ENCODE measurements at places on chromosomes 5 and 9.

GRCh38 chr5:14077501-14077900 lies 65.6 kb upstream of the TRIO start:
- DNase-seq, result no peak

DNA sequence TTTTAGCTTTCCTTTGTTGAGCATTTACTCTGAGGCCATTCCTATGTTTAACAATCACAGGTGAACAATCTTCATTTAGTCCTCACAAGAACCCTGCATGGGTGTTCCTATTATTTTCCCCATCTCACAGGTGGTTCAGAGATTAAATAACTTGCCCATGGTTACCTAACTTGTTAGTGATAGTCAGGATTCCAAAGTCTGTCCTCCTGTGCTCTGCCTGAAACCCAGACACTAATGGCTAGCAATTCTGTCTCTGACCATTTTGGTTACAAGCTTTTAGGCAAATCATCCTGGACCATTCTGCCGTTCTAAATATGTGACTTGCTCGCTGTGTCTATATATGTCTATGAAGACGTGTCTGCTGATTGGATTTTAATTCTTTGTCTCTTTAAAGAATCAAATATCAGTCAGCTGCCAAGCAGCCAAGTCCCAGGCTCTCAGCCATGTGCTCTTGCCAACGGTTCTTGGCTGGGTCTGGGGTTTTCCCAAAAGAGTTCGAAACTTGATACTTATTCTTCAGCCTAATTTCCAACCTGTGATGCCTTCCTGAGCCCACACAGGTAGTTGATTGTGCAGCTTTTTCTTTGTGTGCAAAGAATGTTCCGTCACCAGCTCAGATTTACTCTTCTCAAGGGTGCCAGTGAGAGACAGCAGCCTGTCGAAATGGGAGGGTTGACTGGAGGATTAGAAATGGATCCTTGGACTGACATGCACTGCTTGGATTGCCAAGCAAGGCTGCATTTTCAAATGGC lies 121.7 kb downstream of the NREP start:
- DNase-seq, result peak; percentile 3

DNA sequence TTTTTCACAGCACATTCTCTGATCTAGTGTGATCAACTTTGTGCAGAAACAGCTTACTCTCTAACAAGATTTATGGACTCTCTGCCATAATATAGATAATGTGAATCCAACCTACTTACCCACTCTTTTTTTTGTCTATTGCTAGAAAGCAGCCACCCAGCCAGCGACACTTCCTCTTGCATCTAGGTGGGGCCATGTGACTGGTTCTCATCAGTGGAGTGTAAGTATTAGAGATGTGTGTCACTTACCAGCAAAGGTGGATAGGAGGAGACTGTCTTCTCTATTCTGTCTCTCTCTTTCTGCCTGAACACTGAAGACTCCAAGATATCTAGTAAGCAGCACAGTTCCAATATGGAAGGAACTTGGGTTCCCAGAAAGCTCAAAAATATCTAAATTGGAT lies 174.8 kb downstream of the MCTP1 start:
- DNase-seq, result no peak

- DNase-seq, result no peak
Observed at GRCh38 chr5:41369799-41370198, 140.6 kb downstream of the PLCXD3 start.

- DNase-seq, result peak; percentile 86
Observed at GRCh38 chr5:43772764-43773477, 169.9 kb downstream of the NNT start.

- no peak for DNase-seq
Observed at GRCh38 chr5:153793699-153794098, 245.0 kb downstream of the FAM114A2 start.

DNA sequence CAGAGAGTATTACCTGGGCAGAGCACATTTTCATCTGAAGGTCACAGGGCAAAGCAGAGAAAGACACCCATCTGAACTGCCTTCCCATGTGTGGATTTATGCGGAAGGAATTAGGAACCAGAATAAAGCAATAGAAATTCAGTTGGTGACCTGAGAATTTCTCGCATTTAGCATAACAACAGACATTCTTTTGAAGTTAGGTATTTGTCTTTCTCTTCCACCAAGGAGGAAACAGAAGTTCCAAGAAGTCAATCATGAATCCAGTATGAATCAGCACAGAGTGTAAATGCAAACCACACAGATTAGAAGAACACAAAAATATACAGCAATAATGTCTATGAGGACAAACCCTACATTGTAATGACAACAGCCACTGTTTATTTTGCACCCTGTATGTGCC lies 515.2 kb upstream of the BRINP1 start:
- DNase-seq, result no peak

GRCh38 chr5:98314292-98314691 lies 459.2 kb upstream of the RGMB start:
- DNase-seq, result peak; percentile 93

DNA sequence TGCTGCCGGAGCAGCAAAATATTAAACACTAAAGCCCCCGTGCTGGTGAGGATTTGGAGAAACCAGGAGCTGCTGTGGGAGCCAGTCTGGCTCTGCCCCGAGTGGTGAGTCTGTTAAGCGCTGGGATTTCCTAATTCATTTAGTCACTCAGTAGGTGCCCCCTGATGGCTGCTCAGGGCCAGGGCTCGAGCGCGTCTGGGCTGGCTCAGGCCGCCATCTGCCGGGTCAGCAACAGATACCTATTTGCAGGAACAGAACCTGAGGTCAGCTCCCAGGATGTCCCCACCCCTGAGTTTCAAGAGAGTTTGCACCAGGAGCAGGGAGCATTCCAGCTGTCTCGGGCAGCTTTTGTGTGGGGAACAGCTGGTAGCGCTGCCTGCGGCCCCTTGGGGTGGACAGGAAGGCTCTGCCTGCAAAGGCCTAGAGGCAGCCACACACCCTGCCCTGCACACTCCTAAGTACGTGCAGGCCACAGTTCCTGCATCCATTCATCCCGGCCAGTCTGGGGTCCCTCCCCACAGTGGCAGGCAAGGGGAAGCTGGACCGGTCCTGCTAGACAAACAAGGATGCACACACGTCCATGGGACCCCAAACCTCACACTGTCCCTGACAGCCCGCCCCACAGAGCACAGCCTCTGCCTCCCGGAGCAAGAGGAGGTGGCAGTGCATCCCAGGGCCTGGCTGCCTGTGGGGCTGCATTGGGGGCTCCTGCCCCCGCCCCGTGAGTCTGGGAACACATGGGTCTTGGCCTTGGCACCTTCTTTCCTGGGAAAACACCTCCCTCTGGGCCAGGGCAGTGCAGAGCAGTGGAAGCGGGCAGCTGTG lies 83.7 kb downstream of the ADAMTS2 start:
- peak; percentile 54 for DNase-seq

DNA sequence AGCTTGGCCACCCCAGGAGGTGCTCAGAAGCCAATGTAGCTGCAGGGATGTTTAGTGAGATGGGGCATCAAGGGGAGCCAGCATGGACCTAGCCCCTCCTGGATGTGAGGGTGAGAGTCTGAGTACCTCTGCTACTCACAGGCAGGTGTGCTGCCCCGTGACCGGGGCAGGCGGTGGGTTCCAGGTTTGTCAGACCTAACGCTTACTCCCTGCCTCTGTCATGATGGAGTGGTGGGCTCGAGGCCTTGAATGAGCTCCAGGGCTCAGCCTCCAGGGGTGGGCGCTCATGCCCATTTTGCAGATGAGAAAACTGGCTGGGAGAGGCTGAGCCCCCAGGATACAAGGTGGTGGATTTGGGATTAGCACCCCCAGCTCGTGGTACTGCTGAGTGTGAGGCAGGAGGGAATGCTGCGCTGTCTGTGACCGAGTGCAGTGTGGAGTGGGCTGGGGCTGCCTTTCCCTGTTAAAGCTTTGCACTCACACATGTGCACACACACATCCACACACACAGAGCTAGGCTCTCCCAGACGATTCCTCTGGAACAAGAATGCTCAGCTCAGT lies 1.5 kb downstream of the RXRA start:
- DNase-seq, result no peak

GRCh38 chr5:52743970-52744369 lies 43.7 kb upstream of the ITGA1 start:
- DNase-seq, result peak; percentile 59

- no peak for DNase-seq
Observed at GRCh38 chr9:30661925-30662324, 1722.5 kb upstream of the ACO1 start.

DNA sequence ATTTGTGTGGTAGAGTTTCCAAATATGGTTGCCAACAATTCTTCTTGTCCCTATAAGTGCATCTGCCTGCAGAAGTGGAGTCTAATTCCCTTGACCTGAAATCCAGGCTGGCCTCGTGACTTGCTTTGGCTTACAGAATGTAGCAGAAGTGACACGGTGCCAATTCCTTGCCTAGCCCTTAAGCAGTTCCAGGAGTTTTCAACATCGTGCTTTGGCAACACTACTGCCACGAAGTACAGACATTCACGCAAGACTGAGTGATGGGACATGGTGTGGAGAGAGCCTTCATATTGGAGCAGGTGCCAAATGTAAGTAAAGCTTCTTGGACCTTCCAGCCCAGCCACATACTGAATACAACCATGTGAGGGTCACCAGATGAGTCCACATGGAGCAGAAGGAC lies 92.9 kb upstream of the NEK6 start:
- peak; percentile 56 for DNase-seq

- DNase-seq, result no peak
Observed at GRCh38 chr9:89428901-89429890, 68.7 kb downstream of the SEMA4D start.

DNA sequence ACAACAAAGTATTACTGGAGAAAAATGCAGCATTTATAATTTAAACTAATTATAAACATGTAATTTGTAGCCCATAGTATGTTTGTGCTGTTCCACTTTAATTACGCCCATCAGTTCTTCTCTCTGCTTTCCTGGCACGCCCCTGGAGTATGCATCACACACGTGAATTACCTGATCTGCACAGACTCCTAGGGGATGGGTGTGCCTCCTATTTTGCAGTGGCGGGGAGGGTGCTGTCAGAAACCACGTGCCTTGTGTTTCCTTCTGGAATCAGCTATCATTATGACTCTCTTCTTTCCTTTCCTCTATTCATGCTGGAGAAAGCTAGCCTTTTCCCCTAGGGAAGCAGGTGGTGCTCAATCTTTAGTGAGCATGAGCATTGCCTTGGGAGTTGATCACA lies 43.3 kb downstream of the RPS23 start:
- DNase-seq, result no peak

- DNase-seq, result no peak
Observed at GRCh38 chr5:167849874-167850273, 441.6 kb upstream of the WWC1 start.

DNA sequence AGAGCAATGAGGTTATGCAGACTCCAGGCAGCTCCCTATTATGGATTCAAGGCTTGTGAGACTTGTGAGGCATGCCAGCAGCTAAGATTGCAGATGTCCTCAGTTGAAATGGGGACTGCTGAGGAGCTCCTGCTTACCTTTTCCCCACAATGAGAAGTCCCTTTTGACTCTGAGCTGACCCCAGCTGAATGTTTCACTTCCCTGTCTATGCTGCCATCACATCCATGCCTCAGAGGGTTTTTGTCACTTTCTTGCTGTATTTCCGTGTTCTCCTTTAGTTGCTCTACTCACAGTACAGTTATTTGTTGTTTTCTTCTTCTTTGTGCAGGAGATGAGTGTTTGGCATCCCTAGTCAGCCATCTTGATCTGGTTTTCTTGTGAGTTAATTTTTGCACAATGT lies 18.8 kb upstream of the OR2S2 start:
- no peak for DNase-seq

DNA sequence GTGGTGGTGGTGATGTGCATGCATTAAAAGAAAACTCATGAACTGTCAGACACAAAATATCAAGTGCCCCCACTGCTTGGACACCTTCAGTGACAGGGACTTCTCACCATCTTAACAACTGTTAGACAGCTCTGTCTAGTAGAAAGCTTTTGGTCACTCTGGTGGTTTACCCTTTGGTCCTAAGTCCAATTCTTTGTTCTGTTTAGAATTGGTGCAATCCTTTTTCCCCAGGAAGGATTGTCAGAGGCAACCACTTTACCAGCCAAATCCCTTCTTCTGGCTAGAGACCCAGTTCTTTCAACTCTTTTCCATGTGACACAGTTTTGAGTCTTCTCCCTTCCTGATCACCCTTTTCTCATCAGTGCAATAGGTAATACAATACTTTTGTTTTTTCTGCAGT lies 140.2 kb downstream of the SEC61B start:
- no peak for DNase-seq

DNA sequence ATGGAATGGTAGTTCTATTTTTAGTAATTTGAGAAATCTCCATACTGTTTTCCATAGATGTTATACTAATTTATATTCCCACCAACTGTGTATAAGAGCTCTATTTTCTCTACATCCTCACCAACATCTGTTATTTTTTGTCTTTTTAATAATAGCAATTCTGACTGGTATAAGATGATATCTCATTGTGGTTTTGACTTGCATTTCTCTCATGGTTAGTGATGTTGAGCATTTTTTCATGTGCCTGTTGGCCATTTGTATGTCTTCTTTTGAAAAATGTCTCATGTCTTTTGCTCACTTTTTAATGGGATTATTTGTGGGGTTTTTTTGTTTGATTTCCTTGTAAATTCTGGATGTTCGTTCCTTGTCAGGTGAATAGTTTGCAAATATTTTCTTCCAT lies 154.4 kb downstream of the ZSWIM6 start:
- DNase-seq, result no peak

DNA sequence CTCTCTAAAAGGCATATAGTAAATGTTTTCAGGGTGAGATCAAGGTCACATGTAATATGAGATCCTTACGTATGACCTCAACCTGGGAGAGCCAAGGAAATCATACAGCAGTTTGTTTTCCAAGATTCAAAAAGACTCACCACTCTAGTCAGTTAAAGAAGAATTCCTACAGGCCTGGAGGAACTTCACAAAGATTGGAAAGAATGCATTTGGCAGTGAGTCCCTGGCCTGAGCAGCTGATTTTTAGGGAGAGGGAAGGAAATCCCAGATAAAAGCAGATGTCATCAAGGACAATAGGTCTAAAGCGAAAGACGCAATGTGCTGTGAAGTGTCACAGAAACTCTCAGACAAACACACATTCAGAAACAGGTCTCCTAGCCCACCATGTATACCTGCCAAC lies 424.0 kb upstream of the ZNF462 start:
- DNase-seq, result no peak
